ENCODE measurements at places on chromosomes 2 and 18.

GRCh38 chr2:68885074-68885810, 14.0 kb upstream of the BMP10 start:
- DNase-seq = no peak

DNA sequence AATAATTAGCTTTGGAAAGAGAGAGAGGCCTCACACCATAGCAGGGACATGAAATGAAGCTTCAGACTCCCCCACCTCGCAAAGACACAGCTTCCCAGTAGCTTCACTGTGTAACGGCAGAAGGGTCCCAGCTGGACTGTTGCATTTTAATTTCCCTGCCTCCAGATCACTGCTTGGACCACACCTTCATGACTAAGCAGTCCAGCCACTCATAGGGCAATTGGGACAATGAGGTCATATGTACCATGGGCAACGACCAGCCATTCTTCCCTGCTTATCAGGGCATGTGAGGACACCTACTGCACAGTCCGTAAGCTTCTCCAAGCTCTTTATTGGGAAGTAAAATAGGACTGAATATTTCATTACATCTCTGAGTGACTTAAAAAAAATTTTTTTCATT, 183.0 kb downstream of the MREG start:
- no peak for DNase-seq

DNA sequence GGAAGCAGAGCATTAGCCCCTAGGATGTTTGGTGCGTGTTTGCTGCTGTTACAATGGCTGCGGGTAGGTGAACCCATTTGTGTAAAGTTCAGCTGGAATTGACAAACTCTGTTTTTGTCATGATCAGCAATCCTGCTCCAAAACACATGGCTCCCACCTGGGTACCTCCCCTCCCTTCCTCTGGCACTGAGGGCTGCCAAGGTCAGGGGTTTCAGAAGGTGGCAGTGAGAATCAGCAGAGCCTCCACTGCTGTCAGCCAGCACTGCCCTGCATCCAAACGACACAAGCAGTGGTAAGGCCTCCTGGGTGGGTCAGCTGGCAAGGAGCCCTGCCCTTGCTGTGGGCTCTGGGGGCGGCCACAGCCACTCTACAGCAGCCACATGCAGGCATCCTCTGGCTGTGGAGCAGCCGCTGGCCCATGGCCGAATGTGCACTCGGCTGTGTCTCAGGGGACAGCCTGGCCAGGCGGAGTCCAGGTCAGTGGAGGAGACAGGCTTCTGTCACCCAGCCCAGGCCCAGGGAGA, 32.8 kb upstream of the LDLRAD4 start:
- no peak for DNase-seq

GRCh38 chr18:49014605-49015267, 64.0 kb upstream of the SMAD7 start:
- DNase-seq = no peak

DNA sequence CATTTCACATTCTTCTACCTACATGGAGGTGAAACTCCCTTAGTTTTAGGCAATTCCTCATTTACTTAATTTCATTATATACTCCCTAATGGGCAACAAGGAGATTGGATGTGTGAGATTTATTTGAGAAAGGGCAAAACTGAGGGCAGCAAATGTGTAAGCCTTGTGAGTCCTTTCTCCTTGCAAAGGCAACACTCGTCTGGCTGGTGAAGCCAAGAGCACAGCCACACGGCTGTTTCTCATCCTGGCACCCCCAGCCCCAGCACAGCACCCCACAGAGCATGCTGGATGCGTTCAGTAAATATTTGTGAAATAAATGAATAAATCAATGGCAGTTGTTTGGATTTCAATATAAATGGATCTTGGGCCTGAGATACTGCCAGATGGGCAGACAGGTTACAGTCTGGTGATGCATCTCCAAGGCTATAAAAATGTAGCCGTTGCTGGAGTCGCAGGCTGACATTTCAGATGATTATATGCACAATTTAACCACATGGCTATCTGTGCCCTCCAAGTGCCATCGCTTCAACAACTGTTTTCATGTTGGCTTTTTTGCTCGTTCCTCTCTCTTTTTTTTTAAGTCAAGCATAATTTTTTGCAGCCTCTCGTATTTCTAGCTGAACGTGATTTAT, 154.1 kb upstream of the REV1 start:
- DNase-seq = no peak

Measured in CD4-positive, alpha-beta T cell treated with Interleukin-15 for 4 hours (primary cell).